T-helper 17 cell (primary cell): ENCODE measurements at places on chromosomes 12 and 14.

- DNase-seq = no peak
These were observed 150.3 kb downstream of the TGFB3 start for GRCh38 chr14:75831455-75831854.

DNA sequence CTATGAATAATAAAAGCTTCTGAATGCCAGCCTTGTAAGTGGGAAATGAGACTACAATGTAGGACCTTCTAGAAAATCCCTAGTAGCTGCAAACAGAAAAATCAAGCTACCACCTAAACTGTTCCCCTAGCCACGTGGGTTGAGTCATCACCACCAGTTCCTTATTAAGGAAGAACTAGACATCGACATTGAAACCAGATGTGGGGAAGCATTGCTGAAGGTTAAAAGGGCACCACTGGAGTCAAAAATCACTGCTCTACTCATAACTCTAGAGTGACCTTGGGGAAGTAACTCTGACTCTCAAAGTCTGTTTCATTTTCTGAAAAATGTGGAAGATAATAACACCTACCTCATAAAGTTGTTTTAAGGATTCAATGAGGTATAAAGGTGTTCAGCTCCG, 9.4 kb upstream of the CNIH1 start:
- DNase-seq = no peak

DNA sequence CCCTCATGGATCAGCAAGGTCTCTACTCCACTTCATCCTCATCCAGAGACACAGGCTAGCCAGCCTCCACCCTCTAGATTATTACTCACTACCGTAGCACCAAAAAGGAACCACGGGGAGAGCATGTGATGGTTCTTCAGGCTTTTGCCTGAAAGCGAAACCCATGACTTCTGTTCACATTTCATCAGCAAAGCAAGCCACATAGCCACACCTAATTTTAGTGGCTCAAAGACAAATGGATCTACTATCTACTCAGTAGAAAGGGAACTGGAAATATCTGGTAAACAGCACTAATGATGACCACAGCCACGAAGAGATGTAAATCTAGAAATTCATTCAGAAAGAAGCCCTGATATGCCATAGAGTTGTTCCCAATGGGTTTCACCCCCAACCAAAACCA, 51.4 kb downstream of the VCPKMT start:
- peak; percentile 23 for DNase-seq

- DNase-seq = no peak
These were observed 5.9 kb downstream of the DHRS2 start for GRCh38 chr14:23641915-23642588.

DNA sequence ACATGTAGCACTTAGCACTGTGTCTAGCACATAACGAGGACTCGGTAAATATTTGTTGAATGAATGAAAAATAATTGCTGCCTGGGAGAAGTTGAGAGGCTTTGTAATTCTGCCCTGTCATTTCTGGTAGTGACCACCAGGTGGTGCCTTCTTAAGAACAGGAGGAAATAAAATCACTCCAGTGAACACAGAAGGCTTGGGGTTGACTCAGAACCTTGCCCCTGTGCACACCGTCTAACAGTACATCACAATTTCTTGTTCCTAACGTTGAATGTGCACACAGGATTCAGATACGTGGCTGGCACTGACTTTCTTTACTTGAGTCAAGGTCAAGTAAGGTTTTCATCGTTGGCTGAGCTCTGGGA, 91.8 kb downstream of the RGS6 start:
- DNase-seq = peak; percentile 7

- no peak for DNase-seq
These were observed 4.8 kb downstream of the ASCL4 start for GRCh38 chr12:107779077-107779831.

GRCh38 chr12:101777485-101777884, 38.2 kb upstream of the SYCP3 start:
- DNase-seq = no peak

DNA sequence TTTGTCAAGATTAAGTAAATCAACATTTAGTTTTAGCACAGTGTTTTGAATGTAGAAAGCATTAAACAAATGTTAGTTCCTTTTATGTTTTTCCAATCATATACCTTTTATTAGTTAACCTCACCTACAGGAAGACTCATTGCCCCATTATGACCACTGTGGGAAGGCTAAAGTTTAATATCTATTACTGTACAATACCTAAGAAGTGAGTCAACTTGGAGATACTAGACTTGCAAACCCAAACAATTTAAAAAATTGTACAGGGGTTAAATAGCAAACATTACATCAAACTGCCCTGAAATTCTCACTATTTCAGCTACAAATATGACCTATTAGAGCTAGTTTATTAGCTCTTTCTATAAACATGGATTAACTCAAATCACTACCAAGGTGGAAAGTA, 8.6 kb upstream of the G2E3 start:
- DNase-seq = no peak

- DNase-seq = no peak
These were observed 6.4 kb downstream of the TNS2 start for GRCh38 chr12:53056296-53056695.

DNA sequence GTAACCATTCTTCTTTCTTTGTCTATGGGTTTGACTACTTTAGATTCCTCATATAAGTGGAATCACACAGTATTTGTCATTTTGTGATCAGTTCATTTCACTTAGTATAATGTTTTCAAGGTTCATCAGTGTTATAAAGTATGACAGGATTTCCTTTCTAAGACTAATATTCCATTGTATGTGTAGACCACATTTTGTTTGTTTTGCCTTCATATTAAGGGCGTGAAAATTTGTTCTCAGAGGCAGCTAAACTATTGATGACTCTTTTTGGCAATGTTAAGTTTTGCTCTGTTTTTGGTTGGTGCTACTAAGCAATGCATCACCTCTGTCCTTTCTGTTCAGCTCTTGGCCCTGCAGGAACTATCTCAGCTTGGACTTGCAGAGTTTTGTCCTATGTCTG, 1.7 kb upstream of the KLRG1 start:
- DNase-seq = no peak

GRCh38 chr14:57957441-57957840, 91.5 kb upstream of the SLC35F4 start:
- DNase-seq = no peak

DNA sequence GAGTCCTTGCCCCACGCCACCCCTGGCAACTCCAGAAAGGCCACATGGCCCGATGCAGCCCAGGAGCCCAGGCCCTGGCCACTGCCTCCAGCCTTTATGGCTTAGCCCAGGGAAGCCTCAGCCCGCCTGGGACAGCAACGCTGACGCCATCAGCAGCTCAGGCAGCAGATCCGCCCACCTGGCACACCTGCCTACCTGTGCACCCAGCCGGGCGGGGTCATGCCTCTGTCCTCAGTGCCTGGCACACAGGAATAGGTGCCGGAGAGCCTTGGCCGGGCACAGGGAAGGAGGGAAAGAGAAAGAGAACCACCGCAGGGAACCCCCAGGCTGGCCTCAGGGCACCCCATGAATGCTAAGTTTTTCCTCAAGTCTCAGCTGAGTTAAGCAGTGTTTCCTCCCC, 21.1 kb downstream of the BEGAIN start:
- no peak for DNase-seq
